ENCODE measurements at places on chromosomes 3 and 15. TPM values are rescaled to one million over a fixed set of nuclear protein-coding genes. Genes with fewer than 3 reads are reported as not detected.

Gene RAD54L2
- 15.0 TPM for total RNA-seq

DNA sequence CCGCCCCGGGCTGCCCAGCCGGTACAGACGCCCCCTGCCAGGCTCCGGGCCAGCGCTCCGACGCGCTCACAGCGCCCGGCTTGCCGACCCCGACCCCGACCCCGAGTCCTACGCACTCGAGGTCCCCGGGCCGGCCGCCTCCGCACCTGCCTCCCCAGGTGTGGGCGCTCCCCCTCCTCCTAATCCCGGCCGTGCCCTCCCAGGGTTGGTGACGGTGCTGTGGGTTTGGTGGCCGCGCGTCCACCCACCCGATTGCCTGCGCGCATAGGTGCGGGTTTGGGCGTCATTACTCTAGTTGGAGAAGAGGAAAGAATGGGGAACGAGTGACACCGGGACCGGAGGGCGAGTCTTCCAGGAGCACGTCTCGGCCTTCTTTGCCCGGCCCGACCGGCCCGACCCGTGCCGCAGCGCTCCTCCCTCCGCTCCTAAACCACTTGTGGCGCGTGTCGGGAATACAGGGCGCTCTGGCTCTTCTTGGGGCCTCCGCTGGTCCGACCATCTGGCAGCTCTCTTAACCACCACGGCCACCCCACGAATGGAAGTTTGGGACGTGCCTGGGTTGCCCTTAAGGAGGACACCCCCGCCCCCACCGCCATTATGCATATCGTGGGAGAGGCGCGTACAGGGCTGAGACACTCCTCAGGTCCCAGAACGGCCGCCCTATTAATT, 810 bp upstream of the THRB start:
- H3K4me1 ChIP-seq = peaks cover 42% of the 10 kb centered on the region
- peak overlapping the region; percentile 99 for H3K27ac ChIP-seq
- no peaks in the 10 kb centered on the region for H3K27me3 ChIP-seq
- H3K36me3 ChIP-seq = no peaks in the 10 kb centered on the region

- no peak overlapping the region for H3K27ac ChIP-seq
- no peaks in the 10 kb centered on the region for H3K4me1 ChIP-seq
- DNase-seq = no peak
- no peaks in the 10 kb centered on the region for H3K27me3 ChIP-seq
- no peak overlapping the region for H3K4me3 ChIP-seq
- no peaks in the 10 kb centered on the region for H3K36me3 ChIP-seq
These were observed 641.5 kb upstream of the NECTIN3 start for GRCh38 chr3:110430146-110430545.

Gene KY
- 51.7 TPM for total RNA-seq

Gene CADPS
- total RNA-seq = 0.57 TPM

- no peak overlapping the region for H3K27ac ChIP-seq
- H3K27me3 ChIP-seq = no peaks in the 10 kb centered on the region
- no peak for DNase-seq
- H3K4me3 ChIP-seq = no peak overlapping the region
- H3K4me1 ChIP-seq = no peaks in the 10 kb centered on the region
These were observed 321.8 kb upstream of the MME start for GRCh38 chr3:154758109-154758868.

DNA sequence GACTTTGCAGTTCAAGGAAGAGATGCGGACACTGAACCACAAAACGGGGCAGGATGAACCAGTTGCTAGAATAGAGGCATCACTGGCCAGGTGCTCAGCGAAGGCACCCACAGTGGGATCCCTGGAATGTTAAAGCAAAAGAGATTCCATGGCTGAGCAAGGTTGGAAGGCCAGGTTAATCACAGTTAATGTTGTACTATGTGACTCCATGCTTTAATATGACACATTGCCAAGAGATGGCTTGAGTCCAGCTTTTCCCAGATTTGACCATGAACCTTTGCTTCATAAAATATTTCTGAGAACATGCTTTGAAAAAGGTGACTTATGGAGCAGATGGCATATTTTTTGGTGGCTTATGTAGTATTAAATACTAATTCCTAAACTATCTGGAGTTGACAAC, 76.2 kb upstream of the CMTM7 start:
- no peak overlapping the region for H3K4me3 ChIP-seq
- DNase-seq = no peak
- no peaks in the 10 kb centered on the region for H3K4me1 ChIP-seq
- no peaks in the 10 kb centered on the region for H3K27me3 ChIP-seq

GRCh38 chr3:100044369-100044768, 69.9 kb downstream of the FILIP1L start:
- no peaks in the 10 kb centered on the region for H3K36me3 ChIP-seq
- H3K27me3 ChIP-seq = no peaks in the 10 kb centered on the region
- no peak overlapping the region for H3K27ac ChIP-seq
- no peak for DNase-seq
- peaks cover 63% of the 10 kb centered on the region for H3K4me1 ChIP-seq

Gene GRM7
- 0.48 TPM for total RNA-seq

DNA sequence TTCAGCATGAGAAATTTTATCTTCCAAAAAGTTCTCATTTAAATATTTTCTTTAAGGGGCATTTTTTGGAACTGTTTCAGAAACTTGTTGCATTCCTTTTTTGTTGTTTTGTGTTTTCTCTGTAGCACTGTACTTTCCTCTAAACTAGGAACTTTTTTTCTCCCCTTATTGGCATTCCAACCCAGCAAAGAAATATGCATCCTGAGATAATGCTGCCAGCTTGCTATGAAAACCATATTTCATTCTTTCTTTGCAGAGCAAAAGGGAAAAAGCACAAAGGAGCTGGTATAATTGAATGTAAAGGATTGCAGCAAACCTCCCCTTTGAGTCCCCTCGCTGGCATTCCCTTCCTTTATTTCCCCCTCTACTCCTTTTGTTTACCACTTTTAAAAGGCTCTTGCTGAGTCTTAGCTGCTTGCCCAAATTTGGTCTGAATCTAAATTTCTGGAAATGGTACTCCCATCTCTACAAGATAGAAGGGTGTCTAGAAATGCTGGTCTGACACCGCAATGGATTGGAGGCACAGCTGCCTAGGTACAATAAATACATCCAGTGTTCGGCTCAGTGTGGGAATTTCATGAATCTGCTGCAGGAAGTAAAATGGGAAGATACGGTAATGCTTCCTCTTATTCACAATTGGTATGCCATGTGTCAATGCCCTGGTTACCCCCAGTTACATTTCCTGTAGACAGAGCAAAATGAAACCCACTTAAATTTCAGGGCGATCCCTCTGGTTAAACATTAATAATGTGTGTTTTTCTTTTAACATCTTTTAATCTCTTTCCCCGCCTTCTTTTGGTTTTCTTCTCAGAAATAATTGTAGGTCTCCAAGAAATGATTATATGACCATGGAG, 156.6 kb downstream of the MEIS2 start:
- no peaks in the 10 kb centered on the region for H3K4me1 ChIP-seq
- H3K27me3 ChIP-seq = no peaks in the 10 kb centered on the region
- no peak for DNase-seq
- no peak overlapping the region for H3K4me3 ChIP-seq

DNA sequence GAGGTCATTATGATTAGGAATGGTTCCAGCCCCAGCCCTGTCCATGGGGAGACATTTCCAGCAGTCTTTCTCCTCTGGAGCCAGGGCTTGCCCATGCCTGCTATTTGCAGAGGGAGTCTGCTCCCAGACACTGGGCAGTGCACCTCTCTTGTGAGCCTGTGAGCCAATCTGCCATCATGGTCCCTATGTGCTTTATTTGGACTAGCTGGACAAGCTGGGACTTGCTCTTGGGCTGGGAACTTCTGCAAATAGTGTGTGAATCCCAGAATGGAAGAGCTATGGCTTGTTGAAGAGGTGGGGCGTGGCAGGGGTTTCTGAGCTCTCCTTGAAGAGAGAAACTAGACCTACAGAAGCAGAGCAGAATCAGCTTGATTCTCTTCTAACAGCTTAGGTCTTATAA, 53.7 kb upstream of the KY start:
- no peaks in the 10 kb centered on the region for H3K27me3 ChIP-seq
- no peak overlapping the region for H3K27ac ChIP-seq
- H3K4me1 ChIP-seq = peaks cover 23% of the 10 kb centered on the region
- DNase-seq = no peak

GRCh38 chr3:151875759-151876158, 2.3 kb downstream of the SUCNR1 start:
- H3K27me3 ChIP-seq = no peaks in the 10 kb centered on the region
- no peaks in the 10 kb centered on the region for H3K4me1 ChIP-seq
- no peak overlapping the region for H3K27ac ChIP-seq
- H3K36me3 ChIP-seq = no peaks in the 10 kb centered on the region

DNA sequence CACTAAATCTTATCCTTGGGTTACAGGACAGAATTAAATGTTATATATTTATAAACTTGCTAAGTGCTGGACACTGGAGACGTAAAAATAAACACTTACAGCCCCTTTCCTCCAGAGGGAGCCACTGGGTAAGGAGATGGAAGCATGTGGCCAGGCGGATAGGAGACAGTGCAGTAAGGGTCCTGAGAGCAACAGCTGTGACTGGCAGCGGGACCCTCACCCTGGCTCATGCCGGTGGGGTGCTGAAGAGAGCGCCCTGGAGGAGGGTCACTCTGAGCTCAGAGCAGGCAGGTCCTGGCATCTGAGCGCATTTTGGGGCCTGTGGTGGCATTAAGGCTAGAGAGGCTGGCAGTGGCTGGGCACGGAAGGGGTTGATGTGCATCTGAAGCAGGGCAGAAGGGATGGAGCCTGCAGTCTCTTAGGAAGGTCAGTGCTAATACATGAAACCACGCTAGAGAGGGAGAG, 16.0 kb downstream of the SEC61A1 start:
- no peaks in the 10 kb centered on the region for H3K4me1 ChIP-seq
- no peaks in the 10 kb centered on the region for H3K27me3 ChIP-seq
- H3K27ac ChIP-seq = no peak overlapping the region
- no peak for DNase-seq

All from suprapubic skin (tissue), 4 donors.